Activated T-cell treated with anti-CD3 and anti-CD28 coated beads for 48 hours (primary cell): ENCODE measurements at places on chromosomes 1 and 21.

DNA sequence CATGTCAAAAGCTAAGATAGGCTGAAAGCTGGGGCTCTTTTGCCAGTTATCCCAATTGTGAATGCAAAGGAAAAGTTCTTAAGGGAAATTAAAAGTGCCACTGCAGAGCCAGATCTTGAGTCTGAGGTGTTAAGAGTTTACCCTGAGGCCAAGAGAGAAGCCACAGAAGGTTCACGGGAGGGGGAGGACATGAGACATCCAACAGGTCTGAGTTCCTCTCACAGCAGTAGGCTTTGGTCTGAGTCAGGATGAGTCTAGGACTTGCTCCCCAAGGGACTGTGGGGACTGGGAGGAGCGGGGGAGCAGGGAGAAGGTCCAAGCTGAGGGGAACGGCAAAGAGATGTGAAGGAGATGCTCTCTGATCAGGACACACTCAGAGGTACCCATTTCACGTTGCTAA, 411.2 kb upstream of the CAMK1G start:
- no peak for DNase-seq

DNA sequence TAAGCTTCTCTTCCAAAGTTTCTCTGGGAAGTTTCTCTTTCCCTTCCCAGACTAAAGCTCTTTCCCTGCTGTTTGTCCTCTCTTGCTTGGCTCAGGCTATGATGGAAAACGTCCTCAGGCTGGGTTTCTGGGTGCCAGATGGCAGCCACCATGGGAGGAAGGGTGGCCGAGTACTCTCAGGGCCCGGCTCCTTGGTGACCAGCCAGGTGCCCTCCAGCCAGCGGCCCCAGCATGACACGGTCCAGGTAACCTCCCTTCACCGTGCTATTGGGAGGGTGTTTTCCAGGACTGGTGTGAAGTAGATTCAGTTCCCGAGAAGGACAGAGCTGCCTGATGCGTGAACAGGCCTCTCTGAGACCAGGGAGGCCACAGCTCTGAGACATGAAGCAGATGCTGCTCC, 60.3 kb downstream of the KIF26B start:
- DNase-seq = no peak

GRCh38 chr21:46144464-46145070, 10.8 kb downstream of the FTCD start:
- no peak for DNase-seq

DNA sequence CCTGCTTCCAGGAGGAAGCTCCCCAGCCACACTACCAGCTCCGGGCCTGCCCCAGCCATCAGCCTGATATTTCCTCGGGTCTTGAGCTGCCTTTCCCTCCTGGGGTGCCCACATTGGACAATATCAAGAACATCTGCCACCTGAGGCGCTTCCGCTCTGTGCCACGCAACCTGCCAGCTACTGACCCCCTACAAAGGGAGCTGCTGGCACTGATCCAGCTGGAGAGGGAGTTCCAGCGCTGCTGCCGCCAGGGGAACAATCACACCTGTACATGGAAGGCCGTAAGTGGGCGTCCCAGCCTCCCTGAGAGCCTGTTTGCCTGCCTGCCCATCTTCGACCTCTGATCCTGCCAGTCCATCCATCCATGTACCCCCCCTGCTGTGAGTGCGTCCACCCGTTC, 3.6 kb downstream of the ECM1 start:
- DNase-seq = no peak

DNA sequence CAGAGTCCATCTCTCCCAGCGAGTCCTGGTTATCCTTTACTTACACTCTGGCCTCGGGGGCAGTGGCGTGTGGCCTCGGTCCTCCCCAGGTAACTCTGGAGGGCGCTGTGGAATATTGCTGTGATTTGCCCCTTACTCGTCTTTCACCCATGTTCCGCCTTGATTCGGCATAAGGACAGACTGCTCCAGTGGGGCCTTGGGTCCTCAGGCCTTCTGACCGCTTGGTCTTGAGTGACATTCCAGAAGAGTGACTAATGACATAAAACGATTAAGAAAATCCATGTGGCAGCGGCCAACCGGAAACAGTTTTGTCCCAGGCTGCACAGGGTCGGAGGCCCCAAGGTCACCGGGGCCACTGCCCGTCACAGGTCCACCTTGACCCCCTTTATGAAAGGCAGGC, 11.0 kb downstream of the ICMT start:
- DNase-seq = no peak

DNA sequence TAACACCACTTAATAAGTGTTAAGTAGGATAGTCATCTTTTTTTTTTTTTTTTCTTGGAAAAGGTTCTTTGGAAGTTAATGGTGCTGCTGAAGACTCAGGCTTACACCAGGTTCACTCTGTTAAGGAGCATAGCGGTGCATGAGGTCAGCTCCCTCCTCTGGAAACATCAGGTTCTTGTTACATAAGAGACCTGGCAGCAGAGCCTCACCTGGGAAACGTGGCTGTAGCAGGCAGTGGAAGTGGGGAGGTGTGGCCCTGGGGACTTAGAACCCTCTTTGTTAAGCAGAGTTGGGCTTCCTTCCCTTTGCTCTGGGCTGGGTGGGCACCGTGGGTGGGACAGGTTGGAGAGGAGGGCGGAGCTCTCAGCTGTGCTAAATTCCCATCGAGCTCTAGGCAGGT, 104.1 kb downstream of the CNIH3 start:
- no peak for DNase-seq

DNA sequence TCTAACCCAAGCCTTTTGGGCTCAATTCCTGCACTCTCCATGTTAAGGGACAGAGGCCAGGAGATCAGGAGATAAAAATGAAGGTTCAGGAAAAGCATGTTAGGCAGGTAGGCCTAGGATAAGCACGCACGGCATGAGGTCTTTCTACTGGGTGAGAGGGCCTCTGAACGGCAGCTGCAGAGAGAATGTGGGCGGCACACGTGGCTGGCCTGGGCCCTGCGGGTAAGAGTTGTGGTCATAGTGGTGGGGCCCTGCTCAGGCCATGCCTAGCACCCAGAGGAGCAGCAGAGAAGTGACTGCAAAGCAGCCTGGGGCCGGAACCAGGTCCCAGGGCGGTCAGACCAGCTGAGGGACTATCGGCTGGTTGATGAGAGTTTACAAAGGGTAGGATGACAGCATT, 7.5 kb upstream of the FOXO6 start:
- no peak for DNase-seq

GRCh38 chr1:46077644-46078043, 54.8 kb downstream of the PIK3R3 start:
- DNase-seq = no peak

GRCh38 chr1:240237305-240237721, 145.6 kb downstream of the FMN2 start:
- DNase-seq = no peak

DNA sequence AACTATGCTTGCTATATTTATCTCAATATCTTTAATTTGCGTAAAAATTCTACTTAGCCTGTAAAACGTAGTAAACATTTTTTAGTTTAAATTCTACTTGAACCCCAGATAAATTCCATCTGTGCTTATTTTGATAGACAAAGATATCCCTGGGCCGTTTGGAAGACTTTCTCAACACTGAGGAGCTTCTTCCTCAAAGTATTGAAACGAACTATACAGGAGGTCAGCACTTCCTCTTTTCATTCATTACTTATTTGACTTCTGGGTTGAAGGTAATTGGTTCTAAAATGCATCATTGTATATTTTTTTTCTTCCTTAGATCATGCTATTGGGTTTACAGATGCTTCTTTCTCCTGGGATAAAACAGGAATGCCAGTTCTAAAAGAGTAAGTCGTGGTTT, 74.7 kb downstream of the HSPA13 start:
- no peak for DNase-seq

DNA sequence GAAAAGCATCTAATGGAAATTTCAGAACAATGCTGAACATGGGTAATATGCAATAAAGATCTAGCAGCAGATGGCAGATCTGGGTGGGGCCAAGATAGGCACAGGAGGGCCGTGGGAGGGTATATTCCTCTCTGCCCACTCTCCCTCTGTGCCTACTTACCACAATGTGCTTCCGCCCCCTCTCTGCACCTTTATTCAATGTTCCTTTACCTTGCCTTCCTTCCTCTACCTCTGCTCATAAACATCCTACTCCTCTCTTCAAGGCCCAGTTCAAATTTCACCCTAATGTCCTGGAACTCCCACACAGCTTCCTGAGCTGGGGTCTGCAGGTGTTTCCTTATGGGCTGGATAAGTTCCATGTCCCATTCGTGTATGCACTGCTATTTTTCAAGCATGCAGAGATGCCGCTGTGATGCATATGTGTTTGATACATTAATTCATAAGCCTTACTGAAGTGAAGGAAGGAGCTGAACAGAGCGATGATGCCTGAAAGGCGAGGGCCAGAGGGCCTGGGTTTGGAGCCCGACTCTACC, 65.6 kb upstream of the EDEM3 start:
- no peak for DNase-seq

DNA sequence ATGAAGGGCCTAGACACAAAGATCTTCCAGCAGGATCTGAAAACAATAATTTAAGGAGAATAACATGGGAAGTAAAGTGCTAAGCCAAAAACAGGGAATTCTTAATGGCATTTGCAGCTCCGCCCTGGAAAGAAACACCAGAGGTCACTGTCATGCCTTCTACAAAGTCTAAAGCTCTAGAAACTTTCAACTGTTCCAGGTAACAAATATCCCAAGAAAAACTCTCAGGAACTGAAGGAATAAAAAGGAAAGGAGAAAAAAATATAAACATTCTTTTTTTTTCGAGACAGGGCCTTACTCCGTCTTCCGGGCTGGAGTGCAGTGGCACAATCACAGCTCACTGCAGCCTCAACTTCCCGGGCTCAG, 13.2 kb downstream of the ZC3H12A start:
- DNase-seq = no peak

DNA sequence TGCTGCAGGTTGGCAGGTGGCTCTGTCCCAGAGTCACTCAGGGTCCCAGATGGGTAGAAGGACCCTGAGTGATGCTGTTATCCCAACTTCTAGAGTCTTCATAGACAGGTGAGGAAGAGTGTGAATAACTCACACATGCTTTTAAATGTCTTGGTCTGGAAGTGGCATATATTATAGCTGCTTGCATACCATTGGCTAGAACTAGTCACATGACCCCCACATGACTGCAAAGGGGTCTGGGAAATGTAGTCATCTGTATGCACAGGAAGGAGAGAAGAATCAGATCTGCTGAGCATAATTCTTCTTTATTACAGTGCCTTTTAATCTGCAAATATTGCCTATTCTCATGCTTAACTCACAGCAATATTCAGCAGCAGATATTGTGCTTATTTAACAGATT, 28.2 kb upstream of the KLHDC7A start:
- no peak for DNase-seq

- DNase-seq = no peak
Observed at GRCh38 chr1:65141394-65141793, 6.6 kb upstream of the AK4 start.

DNA sequence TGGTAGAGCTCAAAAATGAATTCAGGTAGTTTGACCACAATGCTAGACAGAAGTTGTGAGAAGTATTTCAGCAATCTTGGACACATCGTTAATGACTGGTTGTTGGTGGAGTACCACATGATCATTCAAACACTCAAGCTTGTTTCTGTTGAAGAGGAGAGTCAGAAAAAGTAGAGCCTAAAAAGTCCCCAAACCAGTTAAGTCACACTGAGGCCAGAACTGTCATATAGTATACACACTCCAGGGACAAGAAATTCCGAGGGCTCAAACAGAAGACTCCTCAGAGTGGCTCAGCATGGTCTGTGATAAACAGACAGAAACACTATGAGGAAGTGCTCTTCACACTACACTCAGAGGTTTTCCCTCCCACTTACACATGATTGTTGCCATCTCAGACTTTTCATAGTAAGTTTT, 5.8 kb downstream of the TRIM33 start:
- DNase-seq = no peak

GRCh38 chr1:110393286-110393685, 2.5 kb upstream of the SLC16A4 start:
- DNase-seq = no peak

DNA sequence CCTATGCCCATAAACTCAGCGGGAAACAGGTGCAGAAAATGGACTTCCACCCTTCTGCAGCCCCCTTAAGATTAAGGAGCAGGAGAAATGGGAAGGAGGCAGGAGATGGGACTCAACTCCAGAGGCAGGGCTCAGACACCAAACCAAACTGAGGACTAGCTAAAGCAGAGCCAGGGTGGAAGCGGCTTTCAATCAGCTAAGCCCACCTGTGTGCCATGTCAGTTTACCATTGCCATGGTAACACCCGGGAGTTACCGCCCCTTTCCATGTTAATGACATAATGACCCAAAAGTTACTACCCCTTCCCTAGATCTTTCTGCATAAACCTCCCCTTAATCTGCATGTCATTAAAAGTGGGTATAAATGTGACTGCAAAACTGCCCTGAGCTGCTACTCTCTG, 653.5 kb downstream of the PTPRU start:
- no peak for DNase-seq

- DNase-seq = no peak
Observed at GRCh38 chr1:218250492-218250891, 34.6 kb upstream of the RRP15 start.

DNA sequence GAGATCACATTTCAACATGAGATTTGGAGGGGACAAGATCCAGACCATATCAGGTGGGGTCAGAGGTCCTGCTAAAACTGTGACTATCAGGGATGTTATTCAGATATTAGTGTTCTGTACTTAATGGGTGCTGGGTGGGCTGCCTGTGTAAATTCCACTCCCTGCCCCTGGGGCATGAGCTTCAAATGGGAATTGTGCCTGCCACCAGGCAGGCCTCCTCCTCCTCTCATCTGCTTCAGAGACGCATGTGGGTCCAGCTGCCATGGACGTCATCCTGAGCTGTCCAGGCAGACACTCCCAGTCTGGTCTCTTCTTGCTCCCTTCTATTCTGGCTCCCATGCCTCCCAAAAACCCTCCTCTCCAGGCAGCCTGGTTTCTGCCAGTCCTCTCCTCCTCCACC, 10.4 kb downstream of the QSOX1 start:
- no peak for DNase-seq

DNA sequence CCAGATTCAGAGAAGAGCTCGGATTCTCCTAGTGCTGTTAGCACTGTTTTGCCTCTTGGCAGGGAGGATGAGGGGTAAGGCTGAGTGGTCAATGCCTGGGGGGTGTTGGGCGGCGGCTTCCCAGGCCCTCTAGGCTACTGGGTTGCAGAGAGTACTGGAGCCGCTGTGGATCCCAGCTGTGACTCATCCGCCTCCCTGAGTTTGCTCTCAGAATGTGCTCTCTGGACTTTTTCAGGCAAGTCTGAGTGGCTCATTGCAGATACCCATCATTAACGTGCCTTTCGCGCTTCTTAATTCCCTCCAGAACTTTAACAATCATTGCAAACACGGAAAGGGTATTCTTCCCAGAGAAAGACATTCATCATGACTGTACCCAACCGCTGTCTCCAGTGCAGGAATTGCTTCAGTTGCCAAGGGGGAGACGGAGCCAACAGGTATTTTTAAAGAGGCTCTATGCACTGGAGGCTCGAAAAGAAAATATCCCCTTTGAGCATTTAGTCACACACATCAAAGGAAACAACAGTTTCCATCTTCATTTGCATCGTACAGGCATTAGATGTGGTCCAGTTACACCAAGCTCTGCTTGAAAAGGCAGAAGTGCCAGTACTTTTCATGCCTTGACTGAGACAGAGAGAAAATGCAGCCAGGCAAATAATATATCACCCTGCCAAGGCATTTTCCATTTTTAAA, 14.4 kb upstream of the CAMTA1 start:
- DNase-seq = no peak
